ENCODE measurements at places on chromosomes 1 and 21.
A peak's percentile ranks its signal among the peaks of the same experiment; 100 is the strongest.

DNA sequence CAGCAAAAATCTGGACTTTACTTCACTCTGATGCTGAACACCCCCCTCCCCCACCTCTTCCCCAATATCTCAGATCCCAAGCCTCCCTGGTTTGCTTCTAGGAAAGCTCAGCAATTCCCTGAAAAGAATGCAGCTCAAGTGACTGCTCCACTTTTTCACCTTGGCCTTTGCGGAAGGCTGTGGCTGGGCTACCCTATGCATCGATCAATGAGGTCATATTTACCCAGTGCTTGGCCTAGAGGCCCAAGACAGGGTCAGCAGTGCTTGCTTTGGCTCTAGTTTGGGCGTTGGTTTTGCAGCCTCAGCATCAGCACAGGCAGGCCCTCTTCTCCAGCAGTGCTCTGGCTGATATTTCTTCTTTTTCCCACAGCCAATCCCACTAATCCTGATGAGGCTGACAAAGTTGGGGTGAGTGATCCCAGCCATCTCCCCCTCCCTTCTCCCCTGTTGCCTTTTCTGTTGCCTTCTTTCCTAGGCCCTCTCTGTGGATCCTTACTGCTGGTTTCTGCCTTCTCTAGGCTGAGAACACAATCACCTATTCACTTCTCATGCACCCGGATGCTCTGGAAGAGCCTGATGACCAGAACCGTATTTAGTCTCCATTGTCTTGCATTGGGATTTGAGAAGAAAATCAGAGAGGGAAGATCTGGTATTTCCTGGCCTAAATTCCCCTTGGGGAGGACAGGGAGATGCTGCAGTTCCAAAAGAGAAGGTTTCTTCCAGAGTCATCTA, 14.2 kb downstream of the FCGR2B start:
- no peak for DNase-seq

DNA sequence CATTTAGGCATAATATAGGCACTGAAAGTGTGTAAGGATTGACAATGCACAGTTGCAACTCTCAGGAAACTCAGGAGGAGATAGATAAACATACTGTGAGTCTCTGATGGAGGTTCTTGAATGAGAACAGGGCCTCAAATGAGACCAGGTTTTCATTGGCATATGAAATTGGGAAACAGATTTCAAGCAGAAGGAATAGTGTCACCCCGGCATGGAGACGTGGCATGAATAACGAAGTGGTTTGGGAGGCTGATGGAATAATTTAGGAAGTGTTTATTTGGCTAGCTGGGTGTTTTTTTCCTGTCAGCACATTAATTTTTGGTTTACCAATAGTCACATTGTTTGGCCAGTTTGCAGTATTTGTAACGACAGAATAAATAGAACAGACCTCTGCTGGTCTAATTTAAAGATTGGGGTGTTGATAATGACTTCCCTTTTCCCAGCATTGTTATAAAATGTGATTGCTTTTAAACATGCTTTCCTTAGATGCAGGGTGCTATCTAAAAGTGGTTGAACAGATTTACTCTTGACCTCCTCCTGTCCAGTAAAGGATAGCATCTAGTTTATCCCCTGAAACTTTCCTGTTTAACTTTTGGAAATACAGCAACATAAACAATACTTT, 132.0 kb downstream of the C1orf21 start:
- no peak for DNase-seq

- DNase-seq: no peak
These were observed 55.7 kb downstream of the ADSS2 start for GRCh38 chr1:244395965-244396364.

GRCh38 chr1:76079475-76080227, 5.1 kb downstream of the ST6GALNAC3 start:
- DNase-seq: no peak

- DNase-seq: no peak
These were observed 97.5 kb upstream of the TSPAN2 start for GRCh38 chr1:115186711-115187265.

GRCh38 chr1:96464066-96464465, 257.5 kb upstream of the PTBP2 start:
- DNase-seq: no peak

- DNase-seq: no peak
These were observed 56.0 kb downstream of the ZMYM4 start for GRCh38 chr1:35324486-35324885.

- DNase-seq: no peak
These were observed 35.1 kb upstream of the RGS7 start for GRCh38 chr1:241391926-241392710.

- DNase-seq: no peak
These were observed 25.4 kb downstream of the EEIG2 start for GRCh38 chr1:108585313-108585712.

DNA sequence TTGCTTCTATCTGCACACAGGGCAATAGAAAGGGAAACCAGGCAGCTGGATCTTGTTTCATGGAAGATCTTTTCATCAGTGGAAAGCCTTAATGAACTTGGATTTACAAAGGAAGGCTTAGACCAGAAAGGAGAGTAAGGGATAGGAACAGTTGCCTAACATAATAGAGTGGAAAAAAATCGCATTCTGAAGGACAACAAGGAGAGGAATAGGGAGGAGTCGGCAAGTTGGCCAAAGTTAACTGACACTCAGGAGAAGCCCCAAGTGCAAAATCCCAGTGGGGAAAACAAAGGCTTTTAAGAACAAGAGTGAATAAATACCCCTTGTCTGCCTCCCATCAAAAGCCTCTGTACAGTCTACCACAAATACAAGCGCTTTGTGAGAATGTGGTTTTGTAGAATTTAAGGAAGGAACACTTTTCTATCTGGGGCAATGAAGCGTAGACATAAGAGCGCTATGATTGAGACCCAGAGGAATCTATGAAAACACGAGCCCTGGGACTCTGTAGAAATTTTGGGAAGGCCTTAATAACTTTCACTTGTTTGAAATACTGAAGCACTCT, 74.1 kb downstream of the ZNF648 start:
- no peak for DNase-seq

GRCh38 chr1:174724219-174724618, 275.5 kb upstream of the CACYBP start:
- DNase-seq: no peak

DNA sequence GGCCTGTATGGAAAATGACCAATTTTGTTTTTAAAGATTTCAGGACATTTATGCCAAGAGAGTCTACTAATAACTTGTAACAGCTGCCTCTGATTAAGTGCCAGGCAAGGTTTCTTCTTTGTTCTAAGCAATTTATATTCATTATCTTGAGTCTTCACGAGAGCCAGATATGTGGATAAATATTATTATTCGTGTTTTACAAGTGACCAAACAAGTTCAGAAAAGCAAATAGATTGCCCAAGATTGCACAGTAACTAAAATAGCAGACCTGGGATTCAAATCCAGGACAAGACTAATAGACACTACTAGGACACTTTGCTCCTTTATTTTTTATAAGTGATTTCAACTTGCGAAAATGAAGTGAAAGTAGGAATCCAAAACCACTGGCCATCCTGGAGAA, 30.1 kb upstream of the DPT start:
- no peak for DNase-seq

GRCh38 chr1:6347641-6348487, 45.7 kb downstream of the ACOT7 start:
- DNase-seq: peak; percentile 60

GRCh38 chr1:245754463-245754961, 599.7 kb downstream of the KIF26B start:
- no peak for DNase-seq

- no peak for DNase-seq
These were observed 4.4 kb upstream of the PIK3C2B start for GRCh38 chr1:204498981-204499380.

GRCh38 chr1:20633190-20634064, at the start of gene PINK1:
PINK1 (plus strand) TSS chr1:20633458; CDS start chr1:20633549, 91 bp downstream.
- DNase-seq: peak; percentile 79

GRCh38 chr1:84370831-84371394, 27.4 kb upstream of the DNASE2B start:
- DNase-seq: no peak

GRCh38 chr1:6456800-6457466, 9.0 kb downstream of the TNFRSF25 start:
- no peak for DNase-seq

GRCh38 chr1:14940285-14940870, 213.2 kb upstream of the TMEM51 start:
- no peak for DNase-seq

GRCh38 chr1:85654066-85654782, 54.0 kb downstream of the ZNHIT6 start:
- no peak for DNase-seq

DNA sequence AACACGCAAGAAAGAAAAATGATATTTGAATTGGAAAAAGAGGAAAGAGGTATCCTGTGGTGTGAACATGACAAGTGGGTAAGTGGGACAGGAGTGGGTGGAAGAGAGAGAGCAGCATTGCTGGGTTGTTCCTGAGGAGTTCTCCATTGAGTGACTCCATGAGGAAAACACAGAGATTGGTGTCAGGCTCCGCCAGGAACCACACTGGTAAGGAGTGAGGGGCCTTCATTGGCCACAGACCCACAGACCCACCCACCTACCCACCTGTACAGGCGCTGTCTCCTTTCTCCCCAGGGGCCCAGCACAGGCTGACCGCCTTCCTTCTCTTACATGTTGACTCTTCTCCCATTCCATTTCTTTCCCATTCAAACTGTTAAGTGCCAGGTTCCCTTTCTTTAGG, 20.9 kb downstream of the S100A7A start:
- no peak for DNase-seq

Data from hematopoietic multipotent progenitor cell treated with erythropoietin and hydrocortisone succinate and interleukin-3 and kit ligand, for 15 days (in vitro differentiated cells).